ENCODE measurements at places on chromosomes 3 and 15.

- DNase-seq: no peak
These were observed 65.5 kb upstream of the ROPN1 start for GRCh38 chr3:124057420-124057819.

GRCh38 chr3:107629566-107629965 lies 106.8 kb downstream of the BBX start:
- DNase-seq: no peak

- no peak for DNase-seq
These were observed 130.0 kb downstream of the RBMS3 start for GRCh38 chr3:29410660-29411405.

GRCh38 chr3:48222616-48223513 lies at the start of gene CAMP:
CAMP (plus strand) TSS chr3:48223495; CDS start chr3:48223512, 17 bp downstream.
- DNase-seq: no peak

DNA sequence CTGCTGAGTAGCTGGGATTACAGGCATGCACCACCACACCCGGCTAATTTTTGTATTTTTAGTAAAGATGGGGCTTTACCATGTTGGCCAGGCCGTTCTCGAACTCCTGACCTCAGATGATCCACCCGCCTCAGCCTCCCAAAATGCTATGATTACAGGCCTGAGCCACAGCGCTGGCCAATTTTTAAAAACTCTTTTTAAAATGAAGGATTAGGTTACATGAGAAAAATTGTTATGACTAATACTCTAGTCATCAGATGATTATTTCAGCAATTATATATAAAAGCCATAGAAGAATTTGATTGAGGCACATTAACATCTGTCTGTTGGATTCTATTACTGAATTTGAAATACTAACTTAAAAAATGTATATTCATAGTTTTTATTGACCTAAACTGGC lies 134.1 kb upstream of the MNS1 start:
- no peak for DNase-seq

DNA sequence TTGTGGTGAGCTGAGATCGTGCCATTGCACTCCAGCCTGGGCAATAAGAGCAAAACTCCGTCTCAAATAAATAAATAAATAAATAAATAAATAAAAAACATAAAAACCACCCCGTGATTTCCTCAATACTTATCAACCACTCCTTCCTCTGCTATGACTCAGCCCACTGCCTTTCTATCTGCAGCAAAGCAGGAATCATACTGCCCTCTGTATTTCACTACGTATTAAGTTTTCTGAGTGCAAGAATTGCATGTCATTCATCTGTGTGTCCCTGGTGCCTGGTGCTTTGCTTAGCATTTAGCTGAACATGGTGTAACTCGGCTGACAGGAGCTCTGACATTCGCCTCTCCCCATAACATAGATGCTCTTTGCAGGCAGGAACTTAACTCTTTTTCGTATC lies 7.1 kb downstream of the LSG1 start:
- DNase-seq: no peak

DNA sequence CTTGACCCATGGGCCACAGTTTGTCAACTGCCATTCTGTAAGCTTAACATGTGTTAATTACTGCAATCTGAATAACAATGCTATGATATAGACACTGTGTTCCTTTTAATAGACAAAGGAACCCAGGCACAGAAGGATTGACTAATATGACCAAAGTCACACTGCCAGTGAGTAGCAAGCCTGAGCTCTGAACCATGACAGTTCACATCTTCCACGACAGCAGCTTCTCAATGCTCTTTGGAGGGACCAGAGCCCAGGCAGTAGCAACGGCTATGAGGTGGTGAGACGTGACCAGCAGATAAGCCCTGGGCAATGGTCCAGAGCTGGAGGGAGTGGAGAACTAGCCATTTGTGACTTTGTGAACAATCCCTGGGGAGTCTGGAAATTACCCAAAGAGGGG lies 19.4 kb downstream of the CA12 start:
- DNase-seq: no peak

DNA sequence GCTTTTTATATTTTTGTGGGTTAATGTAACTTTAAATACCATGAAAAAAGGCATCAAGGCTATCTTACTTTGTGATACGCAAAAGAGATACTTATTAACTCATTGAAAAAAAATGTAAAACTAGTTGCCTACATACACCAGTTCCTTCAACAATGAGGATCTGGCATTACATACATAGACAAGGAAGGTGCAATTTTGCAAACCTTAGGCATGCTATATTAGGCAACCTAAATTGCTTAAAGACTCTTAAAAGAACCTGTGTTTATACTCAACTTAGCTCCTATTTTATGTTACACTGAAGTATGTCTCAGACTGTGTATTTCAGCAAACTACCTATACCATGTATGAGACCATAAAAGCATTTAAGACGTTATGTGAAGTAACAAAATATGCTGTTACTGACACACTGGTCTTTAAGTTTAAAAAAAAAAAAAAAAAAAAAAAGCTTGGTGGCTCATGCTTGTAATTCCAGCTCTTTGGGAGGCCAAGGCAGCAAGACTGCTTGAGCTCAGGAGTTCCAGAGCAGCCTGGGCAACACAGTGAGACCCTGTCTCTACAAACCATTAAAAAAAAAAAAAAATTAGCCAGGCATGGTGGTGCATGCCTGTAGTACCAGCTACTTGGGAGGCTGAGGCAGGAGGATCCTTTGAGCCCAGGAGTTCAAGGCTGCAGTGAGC lies 9.1 kb downstream of the TASOR start:
- no peak for DNase-seq

- DNase-seq: no peak
These were observed 24.3 kb upstream of the POLG start for GRCh38 chr15:89358755-89359439.

DNA sequence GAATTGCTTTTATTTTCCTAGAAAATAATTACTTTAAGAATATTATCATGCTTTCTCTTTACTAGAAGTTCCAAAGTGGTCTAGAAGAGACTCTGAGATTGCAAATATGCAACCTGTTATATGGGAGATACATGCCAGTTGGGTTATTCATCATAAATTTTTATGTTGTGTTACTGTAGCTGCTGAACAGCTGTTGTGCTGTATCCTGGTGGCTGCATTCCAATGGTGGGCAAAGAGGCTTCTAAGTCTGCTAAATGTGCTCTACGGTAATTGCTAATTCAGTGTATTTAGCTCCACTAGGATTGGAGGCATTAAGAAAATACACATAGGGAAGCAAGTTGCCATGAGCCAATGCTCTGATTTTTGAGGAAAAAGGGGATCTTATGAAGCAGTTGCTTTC lies 409.0 kb downstream of the TUSC7 start:
- DNase-seq: no peak

GRCh38 chr15:64246364-64247189 lies 83.8 kb upstream of the PPIB start:
- no peak for DNase-seq

DNA sequence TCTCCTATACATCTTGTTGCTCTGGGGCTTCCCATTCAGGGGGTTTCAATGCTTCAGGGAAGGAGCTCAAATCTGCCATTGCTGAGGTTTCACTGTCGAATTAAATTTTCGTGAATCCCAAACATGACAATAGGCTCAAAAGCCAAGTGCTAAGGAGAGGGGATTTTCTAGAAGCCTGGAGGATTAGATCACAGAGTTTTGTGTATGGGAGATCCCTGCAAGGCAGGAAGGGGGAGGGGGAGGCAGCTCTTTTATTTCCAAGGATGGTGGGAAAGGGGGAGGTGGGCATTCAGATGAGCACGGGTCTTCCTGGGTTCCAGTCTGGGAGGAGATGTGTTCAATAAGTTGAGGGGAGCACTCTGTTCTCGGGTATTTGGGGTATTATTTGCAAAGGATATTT lies 69.9 kb upstream of the DLG1 start:
- DNase-seq: no peak

DNA sequence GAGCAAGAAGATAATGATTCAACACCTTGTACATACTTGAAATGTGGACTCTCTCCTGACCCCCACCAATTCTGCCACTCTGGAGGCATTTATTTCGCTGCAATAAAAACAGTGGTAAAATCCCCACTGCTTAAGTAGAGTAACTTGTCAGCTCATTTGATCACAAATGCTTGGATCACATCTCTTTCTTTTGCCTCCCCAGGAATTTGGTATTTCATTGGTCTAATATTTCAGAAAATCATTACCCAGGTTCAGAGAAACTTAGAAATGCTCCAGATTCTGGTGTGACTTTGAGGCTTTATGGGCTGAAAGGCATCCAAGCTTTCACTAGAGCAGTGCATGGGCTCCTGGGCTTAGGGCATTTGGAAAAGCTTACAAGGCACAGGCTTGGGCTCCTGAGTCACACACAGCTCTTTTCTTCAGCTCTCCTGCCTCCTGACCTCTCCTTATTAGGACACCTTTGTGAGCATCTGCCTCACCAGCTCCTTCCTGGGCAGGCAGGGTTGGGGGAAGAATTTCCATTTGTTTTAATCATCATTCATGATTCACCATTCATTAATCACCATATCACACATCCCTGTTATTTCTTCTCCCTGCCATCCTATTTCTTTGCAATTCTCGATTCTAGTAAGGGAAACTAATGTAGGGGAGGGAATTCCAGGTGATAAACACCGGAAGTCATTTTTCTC lies 22.5 kb downstream of the CDCP1 start:
- no peak for DNase-seq

DNA sequence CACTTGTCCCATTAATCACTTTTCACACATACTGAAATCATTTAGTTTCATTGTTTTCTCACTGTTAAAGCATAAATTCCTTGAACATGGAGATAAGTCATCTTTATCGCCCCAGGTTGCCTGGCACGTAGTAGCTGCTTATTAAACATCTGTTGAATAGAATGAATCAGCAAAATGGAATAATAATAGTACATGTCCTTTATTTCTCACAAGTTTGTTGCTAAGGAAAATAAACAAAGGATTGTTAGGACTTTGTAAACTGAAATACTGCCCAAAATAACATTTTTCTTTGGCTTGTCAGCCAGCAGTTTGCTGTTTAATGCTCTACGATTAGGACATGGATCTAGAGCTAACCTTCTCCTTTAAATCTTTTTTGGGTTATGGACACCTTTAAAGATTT lies 17.9 kb downstream of the SLC35A5 start:
- no peak for DNase-seq

DNA sequence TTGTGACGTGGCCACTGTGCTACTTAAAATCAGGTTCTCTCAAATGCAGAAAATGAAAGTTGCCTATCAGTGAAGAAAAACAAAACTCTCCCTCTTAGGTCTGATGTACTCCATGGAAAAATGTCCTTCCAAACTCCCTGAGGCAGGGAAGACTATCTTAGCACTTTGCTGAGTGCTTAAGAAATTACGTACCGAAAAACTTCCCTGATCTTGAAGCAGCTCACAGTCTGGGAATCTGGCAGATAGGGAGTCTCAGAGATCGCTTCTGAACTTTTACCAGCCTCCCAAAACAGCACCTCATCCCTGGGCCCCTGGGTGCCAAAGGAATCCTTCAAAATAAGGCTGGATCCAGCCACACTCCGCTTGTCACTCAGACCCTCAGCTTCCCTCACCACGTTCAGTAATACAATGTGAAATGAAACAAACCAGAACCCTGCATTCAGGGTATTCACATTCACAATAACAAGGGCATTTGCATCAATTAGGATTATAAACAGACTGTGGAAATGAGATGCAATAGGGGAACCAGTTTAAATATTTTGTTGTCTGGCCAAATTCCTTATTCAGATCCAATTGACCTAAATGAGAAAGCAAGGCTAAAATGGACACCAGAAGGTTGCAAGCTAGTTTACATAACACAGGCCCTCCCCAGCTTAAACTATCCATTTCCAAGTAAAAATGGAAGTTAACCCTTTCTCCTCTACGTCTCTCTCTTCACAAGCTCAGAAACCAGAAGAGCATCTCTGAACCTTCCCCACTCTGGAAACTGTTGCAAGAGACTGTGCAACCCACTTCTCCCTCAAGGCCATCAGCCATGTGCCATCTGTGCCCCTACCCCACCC lies 20.9 kb downstream of the OSBPL10 start:
- no peak for DNase-seq

GRCh38 chr3:152021951-152022461 lies 148.6 kb downstream of the SUCNR1 start:
- no peak for DNase-seq

DNA sequence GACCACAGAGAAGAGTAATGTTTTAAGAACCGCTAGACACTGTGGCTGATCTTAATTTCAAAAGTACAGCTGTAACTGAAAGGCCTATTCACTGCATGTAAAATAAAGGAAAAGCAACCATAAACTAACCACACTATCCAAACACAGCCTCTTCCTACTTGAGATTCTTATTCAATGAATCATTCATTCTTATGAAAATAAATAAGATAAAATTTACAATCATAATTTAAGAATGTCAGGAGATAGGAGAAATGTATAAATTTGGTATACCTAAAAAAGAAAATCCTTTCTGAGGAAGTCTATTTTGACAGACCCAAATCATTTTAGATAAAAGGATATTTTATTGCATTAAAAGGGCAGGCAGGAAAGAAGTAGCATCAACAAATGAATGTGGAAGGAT lies 533.5 kb upstream of the ZNF385D start:
- DNase-seq: no peak

GRCh38 chr3:14513566-14514322 lies 26.4 kb downstream of the GRIP2 start:
- DNase-seq: no peak

GRCh38 chr3:88058306-88058580 lies 562 bp downstream of the CGGBP1 start:
- DNase-seq: no peak

DNA sequence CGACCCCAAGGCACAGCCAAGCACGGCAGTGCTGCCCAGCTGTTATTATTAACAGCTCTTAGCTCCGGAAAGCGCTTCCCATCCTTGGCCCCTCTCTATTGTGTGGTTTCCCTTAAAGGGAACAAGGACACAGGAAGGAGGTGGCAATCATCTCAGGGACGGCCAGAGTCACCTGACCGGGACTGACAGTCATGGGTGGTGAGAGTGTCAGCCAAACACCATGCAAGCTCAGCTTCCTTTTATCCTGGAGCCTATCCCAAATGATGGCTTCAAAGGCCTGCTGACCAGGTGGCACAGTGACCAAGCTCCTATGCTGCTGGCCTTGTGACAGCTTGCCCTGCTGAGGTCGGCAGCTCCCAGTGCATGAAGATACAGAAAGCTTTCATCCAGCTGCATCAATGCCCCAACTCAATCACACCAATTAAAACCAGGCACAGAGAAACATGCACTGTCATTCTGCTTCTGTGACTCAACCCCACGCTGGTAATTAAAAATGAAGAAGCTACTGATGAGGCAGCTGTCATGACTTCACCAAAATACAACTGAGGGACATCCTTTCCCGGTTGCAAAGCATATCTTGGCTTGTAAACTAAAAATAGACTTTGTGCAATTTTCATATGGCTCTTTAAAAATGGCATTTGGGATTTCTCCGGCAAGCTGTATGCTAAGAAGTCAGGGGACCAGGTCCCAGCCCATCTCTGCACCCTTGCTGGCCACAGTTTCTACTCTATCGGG lies 34.0 kb downstream of the PCSK6 start:
- DNase-seq: no peak

DNA sequence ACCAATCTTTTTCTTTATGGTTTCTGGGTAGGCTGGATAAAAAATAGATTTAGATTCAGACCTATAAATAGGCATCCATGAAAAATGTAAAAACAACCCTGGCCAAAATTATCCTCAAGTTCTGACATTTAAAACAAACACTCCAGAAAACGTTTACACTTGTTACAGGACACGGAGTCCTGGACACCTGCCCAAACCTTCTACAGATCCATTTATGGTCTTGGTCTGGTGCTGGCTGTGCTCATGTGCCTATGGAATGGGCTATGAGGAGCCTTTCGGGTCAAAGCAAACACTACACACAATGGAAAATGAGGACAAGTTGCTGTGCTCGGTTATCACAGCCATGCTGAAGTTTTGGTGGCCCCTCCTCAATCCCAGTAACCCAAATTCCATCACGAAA lies 108.1 kb downstream of the PDZRN3 start:
- DNase-seq: no peak

All from NCI-H187 treated with DMSO at 0.1 percent for 48 hours (cell line).